ENCODE measurements at places on chromosomes 16 and 17.

DNA sequence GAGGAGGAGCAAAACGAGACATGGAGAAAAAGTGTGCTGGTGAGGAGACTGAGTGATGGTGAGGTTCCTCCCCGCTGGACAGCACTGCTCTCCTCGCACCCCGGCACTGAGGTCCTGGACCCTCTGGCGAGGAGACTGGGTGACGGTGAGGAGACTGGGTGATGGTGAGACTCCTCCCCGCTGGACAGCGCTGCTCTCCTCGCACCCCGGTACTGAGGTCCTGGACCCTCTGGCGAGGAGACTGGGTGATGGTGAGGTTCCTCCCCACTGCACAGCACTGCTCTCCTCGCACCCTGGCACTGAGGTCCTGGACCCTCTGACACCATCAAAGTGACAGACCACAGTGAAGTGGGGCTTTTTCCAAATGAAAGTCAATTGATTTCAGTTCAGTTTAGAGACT lies 10.9 kb downstream of the PITPNA start:
- DNase-seq, result no peak

DNA sequence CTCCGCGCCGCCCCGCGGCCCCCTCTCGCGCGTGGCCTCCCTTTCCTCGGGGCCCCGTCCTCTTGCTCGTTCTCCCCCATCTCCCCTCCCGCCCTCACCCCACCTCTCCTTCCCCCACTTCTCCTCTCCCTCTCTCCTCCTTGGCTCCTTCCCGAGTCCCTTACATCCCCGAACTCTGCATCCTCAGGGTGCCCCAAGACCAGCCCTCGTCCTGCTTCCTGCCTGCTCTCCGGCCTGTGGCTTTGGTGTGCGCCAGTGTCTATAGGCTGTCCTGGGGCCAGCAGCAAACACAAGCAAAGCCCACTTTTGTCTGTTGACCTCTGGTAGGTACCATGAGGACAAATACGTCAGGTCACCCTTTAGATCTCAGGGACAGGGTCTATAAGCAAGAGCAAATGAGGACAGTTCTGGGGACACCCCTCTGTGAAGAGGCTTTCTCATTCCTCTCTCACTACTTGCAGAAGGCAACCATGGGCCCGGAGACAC lies 284 bp upstream of the COPZ2 start:
- no peak for DNase-seq

- no peak for DNase-seq
Measured at GRCh38 chr17:57174591-57174990, 81.7 kb upstream of the MSI2 start.

DNA sequence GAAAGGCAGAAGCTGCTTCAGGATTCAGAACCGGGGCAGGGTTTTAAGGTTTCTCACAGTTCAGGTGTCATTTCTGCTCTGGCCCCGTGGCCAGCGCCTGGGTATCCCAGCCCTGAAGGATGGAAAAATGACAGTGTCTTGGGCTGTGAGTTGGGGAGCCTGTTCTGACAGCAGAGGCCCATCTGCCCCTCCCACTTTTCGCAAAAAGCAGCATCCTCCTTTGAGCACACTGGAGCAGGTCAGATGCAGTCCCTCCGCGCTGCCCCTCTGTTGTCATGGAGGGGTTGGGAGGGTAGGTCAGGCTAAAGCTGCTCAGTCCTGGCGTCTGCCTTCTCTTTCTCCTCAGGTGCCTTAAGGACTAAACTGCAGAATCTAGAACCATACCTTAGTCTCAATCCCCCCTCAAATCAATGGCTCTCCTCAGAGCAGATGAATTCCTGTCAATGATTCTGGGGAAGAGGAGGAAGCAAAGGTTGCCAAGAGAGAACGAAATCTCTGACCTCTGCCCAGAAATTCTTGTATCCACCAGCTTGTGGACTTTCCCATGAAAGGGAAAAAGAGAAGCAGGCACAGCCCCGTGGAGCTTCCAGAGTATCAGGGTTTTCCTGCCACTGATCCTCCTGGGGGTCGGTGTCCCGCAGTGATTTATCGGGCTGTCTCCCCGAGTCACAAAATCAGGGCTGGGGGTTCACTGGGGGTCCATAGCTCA lies 7.3 kb downstream of the NEUROD2 start:
- DNase-seq, result no peak

DNA sequence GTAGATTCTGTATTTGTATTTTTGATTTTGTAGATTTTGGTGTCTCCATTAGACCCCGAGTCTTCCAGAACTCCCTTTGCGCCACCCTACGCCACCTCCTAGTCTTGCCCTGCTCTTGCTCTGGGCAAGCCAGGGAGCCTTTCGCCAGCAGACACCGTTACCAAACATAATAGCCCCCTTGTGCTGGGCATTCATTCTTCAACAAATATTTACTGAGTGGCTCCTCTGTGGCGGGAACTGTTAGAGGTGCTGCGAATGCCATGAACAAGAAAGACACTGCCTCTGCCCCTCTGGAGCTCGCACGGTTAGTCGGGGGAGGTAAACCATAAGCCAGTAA lies 841 bp upstream of the GPT2 start:
- DNase-seq, result no peak

GRCh38 chr17:40646791-40647623 lies 611 bp downstream of the SMARCE1 start:
- DNase-seq, result peak; percentile 18

DNA sequence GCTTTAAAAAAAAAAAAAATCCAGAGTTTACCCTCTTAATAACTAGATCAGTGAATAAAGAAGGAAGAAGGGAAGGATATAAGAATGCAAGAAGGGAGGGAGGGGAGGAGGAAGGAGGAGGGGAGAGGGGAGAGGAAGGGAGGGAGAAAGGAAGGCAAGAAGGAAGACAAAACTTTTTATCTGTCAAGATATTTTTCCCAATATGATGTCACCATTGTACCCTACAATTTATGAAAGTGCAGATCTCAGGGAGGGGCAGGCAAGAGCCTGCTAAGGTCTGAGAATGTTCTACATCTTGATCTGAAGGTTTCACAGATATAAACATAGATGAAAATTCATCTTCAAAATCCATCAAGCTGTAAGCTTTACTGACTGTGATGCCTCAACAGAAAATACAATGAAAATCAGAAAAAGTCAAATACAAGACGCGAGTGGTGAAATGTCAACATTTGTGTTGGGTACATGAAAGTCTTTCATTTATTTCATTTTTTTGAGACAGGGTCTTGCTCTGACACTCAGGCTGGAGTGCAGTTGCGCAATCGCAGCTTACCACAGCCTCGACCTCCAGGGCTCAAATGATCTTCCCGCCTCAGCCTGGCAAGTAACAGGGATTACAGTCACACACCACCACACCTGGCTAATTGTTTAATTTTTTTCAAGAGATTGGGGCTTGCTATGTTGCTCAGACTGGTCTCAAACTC lies 57.1 kb upstream of the EMP2 start:
- no peak for DNase-seq

DNA sequence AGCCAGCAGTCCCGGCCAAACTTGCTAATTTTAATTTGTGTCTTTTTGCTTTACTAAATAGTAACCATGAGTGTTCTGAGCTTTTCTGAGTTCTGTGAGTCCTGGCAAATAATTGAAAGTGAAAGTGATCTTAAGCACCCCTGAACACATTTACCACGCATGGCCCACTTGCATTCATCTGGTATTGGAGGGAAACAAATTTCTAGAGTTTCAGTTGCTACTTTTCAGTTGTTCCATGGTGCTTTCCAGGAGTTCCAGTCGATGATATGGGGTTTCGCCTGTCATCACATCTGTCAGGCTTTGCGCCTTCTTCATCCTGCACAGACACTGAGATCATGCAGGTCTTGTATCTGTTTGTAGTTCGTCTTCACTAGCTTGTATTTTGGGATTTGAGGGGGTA lies 44.1 kb downstream of the CRLF3 start:
- DNase-seq, result no peak

GRCh38 chr17:3004150-3004801 lies 59.1 kb downstream of the OR1D5 start:
- DNase-seq, result peak; percentile 43

DNA sequence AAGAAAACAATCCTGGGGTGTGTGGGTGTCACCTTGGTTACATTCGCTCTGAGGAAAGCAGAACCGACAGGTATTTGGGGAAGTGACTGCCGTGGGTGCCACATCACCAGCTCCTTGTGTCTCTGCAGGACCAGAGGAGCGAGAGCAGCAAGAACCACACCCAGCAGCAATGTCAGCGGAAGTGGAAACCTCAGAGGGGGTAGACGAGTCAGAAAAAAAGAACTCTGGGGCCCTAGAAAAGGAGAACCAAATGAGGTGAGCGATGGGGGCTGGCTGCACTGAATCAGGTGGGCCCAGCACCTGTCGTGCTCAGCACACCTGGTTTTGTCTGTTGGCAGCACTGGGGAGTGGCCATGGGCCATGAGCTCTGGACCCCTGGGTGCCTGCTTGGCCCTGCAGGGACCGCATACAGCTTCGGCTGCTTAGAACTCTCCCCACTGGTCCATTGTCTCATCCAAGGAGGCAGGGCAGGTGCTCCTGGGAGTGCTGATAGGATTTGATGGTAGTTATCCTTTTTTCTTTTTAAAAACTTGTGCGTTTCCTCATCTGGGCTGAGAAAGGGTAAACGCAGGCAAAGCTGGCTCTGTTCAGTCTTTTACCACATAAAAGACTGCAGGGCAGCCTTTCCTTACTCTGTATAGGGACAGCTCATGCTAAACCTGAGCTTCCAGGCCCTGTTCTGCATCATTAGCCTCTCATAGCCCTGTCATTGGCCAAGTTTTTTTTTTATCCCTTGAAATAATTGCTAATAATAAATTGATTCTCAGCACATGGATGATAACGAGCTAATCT lies 29.4 kb downstream of the HMOX2 start:
- DNase-seq, result peak; percentile 43

- no peak for DNase-seq
Measured at GRCh38 chr17:79294459-79295071, 219.9 kb downstream of the ENGASE start.

DNA sequence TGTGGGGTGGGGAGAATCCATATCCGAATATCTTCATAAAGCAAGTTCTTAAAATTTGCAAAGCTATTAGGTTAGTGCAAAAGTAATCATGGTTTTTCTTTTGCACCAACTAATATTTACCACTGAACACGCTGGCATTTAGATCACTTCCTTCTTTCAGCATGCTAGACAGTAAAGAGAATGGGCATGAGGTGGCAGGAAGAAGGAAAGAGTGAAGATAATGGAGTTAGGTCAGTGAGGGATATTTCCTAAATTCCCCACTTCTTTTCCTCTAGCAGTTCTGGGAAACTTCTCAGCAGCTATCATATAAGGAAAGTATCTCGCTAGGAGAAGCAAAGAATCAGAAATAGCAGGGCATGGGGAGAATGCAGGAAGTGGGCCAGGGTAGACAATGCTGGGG lies 39.0 kb downstream of the SLC6A4 start:
- no peak for DNase-seq

DNA sequence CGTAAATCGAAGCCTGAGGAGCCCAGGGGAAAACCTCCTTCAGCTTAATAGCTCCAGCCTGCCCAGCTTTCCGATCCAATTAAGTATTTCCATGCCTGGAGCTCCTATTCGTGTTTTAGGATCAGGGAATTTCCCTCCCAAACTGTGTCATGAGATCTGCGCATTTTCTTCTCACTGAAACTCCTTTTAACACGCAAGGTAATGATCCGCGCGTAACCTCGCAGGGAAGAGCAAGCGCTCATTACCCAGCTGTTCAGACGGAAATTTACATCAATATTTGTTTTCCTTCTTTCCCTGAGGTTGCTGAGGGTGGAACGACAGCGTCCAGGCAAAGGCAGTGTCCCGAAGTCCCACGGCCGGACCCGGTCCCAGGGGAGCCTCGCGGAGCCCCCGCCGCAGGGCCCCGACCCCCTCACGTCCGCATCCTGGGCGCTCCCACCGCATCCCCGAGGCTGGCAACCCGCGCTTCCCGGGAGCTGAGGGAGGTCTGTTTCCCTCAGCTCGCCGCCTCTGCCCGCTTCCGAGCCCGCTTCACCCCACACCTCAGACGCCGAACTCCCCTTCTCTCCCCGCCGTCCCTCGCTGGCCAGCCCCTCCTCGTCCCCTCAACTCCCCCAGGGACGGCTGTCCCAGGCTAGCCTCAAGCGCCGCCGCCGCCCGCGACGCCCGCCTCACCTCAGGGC lies 415 bp downstream of the ABCA5 start:
- DNase-seq, result no peak

GRCh38 chr17:33686171-33686570 lies 393.1 kb upstream of the ASIC2 start:
- no peak for DNase-seq

DNA sequence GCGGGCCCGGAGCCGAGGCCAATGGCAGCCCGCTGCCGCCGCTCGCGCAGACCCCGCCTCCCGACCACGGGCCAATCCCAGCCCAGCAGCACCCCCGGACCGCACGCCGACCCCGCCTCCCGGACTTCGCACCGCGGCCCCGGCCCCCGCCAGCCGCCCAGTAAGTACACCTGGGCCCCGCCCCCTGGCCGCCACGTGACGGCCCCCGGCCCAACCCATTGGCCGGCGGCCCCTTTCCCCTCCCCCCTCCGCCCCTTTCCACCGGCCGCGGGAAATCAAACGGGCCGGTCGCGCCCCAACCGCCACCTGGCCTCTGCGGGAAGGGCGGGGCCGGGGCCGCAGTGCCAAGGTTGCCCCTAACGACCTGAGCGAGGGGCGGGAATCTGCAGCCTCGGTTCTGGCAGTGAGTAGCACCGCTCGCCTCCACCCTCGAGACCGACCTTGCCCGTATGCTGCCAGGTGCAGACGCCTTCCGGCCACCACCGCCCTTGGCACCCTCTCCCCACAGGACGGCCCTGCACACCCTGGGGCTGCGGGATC lies at the start of gene YBX2:
Gene YBX2, minus strand, starts transcription at position 26 of the 540 bp plus-strand sequence. CDS start 139 bp downstream, outside the sequence.
- peak; percentile 64 for DNase-seq

GRCh38 chr16:4515611-4516233 lies 22.9 kb downstream of the CDIP1 start:
- no peak for DNase-seq

DNA sequence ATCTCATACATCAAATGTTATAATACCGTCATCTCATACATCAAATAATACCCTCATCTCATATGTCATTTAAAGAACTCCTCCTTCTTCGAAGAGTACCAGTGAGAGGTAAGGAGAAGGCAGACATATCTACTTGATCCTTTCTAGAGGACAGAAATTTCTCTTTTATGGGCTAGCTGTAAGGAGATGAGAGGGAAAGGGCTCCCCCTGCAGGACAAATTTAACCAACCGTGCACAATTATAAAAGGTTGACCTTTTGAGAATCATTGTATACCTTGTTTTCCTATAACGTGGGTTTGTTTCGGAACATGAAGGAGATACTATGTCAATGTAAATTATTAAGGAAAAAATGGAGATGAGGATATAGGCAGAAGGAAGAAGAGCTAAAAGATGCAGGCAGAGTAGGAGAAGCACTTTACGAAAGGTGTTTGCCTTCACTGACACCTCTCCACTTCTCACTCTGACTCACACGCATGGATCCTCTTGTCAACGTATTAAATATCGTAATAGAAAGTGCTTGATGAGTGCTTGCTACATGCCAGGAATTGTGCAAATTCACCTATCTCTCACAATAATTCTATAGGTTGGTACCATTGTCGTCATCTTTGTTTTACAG lies 465.9 kb upstream of the ERCC4 start:
- DNase-seq, result peak; percentile 5

GRCh38 chr17:20262226-20263114 lies 204.9 kb downstream of the LGALS9B start:
- no peak for DNase-seq

- DNase-seq, result peak; percentile 92
Measured at GRCh38 chr16:67806428-67807147, at the start of the genes RANBP10 and TSNAXIP1. TSS of gene RANBP10 (minus strand) at chr16:67806560. CDS start at chr16:67806536, 24 bp downstream. TSS of gene TSNAXIP1 (plus strand) at chr16:67806889. CDS start at chr16:67807150, 261 bp downstream.

- no peak for DNase-seq
Measured at GRCh38 chr17:47335101-47335936, 11.6 kb downstream of the EFCAB13 start.
